Activated CD4-positive, alpha-beta T cell treated with anti-CD3 and anti-CD28 coated beads for 1 hour (primary cell): ENCODE measurements at places on chromosomes 3 and 15.

- DNase-seq, result no peak
These were observed 3.8 kb downstream of the AMIGO3 start for GRCh38 chr3:49715611-49716121.

DNA sequence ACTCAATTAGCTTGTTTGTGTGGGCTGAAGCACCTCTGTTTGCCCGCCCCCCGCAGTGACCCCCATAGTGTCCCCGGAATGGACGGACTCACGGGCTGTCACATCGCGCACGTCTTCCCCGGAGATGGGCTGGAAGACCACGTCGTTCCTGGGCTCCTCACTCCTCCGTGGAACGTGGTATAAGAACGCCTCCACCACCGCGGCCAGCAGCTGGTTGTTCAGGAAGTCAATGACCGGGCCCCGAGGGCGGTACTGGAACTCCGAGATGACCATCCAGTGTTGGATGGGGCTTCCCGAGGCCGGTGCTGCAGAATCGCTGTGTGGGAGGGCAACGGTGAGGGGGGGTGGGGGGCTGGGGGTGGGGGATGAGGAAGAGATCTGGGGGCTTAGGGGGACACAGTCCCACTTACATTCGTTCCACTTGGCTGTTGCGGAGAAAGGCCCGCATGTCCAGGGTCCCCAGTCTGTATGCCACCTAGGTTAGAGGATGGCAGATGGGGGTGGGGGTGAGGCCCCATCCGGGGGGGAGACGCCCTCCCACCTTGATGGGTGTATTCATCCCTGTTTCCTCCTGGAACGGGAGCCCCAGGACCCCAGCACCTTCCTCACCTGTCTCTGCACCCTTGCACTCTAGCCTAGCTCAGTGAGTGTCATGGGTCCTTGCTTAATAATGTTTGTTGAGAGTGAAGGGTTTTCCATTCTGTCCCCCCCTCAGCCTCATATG is 30.2 kb downstream of the MUC20 start:
- no peak for DNase-seq

GRCh38 chr3:159884661-159885402 is 103.8 kb upstream of the IL12A start:
- no peak for DNase-seq

DNA sequence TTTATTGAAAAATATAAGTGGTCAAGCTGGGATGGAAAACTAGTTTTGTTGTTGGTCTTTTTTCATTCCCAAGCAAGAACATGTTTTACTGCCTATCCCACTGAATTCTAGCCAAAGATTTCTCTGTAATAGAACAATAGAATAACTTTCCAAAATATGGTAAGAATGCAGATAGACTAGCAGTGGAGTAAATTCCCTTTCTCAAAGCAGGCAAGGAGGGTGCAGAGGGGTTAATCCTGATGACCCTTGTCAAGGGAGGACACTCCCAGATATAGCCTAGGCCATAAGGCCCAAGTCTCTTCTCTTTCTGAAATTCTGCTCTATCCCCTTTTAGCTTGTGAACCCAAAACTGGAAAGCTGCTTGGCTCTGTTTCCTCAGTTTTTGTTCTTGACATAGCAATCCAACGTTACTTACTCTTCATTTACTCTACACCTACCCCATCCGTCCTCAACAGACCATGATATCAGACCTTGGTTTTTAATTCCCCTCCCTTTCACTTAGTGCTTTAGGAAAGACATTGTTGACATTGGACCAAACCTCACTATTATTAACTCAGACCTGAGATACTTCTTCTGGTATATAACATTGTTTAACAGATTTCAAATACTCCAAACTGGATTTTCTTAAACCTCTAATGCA is 453.6 kb upstream of the THBS1 start:
- DNase-seq, result no peak

- DNase-seq, result no peak
These were observed 1010.8 kb downstream of the OTOL1 start for GRCh38 chr3:162507397-162507796.

DNA sequence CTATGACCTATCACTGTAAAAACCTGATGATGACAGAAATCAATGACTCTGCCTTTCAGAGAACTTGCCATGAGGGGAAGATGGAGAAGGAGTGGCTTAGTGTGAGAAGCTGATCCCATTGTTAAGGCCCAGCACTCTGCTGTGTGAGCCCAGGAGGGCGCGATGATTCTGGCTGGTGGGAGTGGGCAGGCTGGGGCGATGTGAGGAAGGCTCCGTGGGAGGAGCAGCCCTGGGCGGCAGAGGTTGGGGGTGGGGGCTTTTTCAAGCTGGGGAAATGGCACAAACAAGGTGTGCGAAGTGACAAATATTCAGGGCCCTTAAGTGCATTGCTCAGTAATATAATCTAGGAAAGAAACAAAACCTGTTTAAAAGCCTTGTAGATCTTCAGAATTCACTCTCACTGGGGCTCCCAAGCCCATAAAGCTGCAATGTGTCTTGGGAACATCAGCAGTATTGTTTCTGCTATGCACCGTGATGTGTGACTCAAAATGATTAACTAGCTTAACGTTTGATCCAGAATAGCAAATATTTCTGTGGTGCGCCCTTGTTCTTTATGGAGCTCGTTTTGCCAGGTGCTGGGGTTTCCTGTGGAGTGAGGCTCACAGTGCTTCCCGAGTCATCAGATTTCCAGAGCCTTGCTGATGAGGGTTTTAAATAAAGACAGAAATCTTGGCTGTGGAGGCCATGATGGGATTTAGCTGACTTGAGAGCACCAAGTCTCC is 141.0 kb downstream of the CHDH start:
- no peak for DNase-seq

DNA sequence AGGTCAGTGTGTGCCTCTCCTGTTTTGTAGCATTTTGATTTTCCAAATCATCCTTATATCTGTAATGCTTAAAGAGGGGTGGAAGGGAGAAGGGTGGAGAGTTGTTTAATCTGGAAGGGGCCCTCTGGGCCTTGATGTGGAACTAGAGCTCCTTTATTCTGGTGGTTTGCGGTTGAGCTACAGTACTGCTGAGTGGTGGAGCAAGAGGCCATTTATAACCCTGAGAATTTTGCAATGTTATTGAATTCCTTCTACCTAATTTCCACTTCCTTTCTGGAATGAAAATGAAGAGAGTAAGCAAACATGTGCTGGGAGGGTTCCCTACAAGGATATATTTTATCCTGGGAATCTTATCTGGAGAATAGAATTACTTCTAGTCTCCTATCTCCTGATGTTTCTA is 35.3 kb upstream of the TUBGCP5 start:
- DNase-seq, result no peak
